Kidney tubule cell (primary cell): ENCODE measurements at places on chromosomes 16 and 17.

DNA sequence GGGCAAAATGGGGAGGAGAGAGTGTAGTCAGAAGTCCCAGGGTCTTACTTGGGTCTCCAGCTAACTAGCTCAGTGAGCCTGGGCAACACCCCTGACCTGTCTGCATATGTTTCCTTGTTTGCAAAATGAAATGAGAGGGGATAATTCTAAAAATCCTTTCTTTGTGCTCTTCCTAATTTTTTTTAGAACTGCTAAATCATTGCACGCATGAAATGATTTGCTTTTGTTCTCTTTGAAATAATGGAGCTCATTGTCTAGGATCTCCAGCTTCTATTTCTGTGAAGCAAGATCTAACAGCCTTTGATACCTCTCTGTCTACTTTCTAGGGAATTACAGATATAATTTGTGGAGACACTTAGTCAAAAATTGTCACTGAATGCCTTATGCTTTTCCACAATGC lies 181.3 kb downstream of the CDH13 start:
- no peak for DNase-seq

GRCh38 chr16:50457423-50457822 lies 88.6 kb upstream of the BRD7 start:
- no peak for DNase-seq

GRCh38 chr16:13038591-13038990 lies 137.2 kb downstream of the SHISA9 start:
- DNase-seq: peak; percentile 67

DNA sequence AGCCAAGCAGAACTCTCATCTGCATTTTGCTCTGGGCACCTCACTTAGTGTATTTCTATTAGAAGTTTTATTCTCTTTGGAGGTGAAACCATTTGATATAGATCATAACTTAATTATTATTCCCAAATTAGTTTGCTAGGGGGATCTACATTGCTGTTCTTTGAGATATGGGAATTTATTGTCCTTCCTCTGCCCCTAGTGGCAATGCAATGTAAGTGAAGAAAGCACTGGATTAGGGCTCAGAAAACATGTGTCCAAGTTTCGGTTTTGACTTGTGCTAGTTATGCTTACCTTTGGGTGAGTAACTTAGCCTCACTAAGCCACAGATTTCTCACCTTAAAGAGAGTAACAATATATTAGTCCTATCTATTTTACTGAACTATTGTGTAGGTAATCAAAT lies 2.9 kb downstream of the KRT39 start:
- peak; percentile 64 for DNase-seq

DNA sequence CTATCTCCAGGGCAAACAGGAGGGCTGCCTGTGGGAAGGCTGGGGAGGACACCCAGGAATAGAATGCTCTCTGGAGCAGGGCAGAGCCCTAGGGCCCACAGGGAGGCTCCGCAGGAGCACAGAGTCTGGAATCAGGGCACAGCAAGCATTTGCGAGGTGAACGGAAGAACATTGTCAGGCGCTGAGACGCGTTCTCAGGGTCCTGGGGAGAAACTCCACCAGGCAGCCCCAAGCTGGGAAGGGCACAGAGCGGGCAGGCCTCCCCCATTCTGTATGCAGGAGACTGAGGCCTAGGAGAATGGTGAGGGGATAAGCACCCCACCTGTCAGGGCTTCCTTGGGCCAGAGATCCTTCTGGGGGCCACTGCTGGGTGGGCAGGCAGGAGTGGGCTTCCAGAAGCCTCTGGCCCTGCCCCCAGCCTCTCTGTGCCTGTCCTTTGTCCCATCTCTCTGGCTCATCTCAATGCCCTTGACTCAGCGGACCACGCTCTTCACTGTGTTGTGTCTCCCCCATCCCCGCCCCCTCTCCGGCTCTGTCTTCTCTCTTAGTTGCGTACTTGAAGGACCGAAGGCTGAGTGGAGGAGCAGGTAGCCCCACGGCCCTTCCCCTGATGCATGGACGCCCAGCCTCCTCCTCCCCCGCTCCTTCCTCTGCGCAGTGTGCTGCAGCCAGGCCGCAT lies 5.1 kb upstream of the SETD6 start:
- DNase-seq: no peak

DNA sequence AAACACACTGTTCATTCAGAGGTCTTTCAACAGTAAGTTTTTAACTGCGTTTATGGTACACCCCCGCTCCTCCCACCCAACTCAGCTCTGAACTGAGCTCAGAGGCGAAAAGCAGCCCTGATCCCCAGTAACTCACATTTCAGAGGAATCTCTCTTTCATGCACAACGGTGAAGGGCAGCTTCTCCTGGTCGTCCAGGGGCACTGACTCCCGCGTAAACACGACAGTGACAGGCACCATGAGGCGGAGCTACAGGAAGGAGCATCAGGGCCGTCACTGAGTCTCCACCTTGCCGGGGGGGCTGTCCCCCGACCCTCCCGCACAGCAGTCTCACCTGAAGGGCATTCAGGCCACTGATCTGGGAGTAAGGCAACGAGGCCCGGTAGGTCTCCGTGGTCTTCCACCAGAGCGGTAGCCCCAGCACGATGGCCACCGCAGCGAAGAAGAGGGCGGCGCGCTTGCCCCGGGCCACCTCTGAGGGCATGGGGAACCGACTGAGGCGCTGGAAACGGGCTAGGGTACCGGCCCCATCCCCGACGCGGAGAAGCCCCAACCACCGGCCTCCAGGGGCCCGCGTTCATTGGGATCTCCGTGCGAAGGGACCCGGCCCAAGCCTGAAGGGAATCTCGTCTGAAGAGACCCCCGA lies 486 bp downstream of the PIGS start:
- DNase-seq: peak; percentile 46

GRCh38 chr16:12672986-12673385 lies 130.7 kb downstream of the CPPED1 start:
- DNase-seq: no peak

DNA sequence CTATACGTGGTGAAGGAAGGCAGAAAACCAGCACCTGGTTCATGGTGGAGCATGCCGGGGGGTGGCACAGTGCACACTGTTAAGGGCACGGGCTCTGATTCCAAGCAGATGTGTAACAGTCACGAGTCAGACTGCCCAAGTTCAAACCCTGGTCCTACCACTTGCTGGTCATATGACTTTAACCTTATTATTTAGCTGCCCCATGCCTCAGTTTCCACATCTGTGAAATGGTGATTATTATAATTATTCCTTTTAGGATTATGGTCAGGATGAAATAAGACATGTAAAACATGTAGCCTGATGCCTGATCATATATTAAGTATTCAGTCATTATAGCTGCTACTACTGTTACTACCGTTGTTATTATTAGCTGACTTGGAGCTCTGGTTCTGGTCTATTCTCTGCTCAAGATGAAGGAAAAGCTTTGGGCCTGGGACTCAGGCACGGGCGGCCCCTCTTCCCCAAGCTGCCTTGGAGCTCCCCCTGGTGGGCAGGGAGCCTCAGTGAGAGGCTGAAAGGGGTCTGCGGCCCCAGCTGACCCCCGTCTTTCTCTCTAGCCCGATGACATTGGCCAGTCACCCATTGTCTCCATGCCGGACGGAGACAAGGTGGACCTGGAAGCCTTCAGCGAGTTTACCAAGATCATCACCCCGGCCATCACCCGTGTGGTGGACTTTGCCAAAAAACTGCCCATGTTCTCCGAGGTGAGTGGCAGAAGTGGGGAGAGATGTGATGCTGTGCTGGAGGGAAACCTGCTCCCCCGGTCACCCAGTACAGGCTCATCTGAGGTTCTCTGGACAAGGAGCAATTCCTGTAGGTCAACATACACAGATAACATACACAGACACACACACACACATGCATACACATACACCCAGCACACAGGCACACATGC lies 14.0 kb downstream of the NR1D1 start:
- DNase-seq: peak; percentile 33

GRCh38 chr16:1707193-1707790 lies 1.3 kb downstream of the MAPK8IP3 start:
- DNase-seq: peak; percentile 30

- DNase-seq: peak; percentile 82
These were observed 46.6 kb upstream of the TANC2 start for GRCh38 chr17:62919388-62919787.

GRCh38 chr17:39705786-39706348 lies 6.0 kb downstream of the ERBB2 start:
- DNase-seq: peak; percentile 86

- DNase-seq: no peak
These were observed 539 bp upstream of the GABARAPL2 start for GRCh38 chr16:75565640-75566039.

DNA sequence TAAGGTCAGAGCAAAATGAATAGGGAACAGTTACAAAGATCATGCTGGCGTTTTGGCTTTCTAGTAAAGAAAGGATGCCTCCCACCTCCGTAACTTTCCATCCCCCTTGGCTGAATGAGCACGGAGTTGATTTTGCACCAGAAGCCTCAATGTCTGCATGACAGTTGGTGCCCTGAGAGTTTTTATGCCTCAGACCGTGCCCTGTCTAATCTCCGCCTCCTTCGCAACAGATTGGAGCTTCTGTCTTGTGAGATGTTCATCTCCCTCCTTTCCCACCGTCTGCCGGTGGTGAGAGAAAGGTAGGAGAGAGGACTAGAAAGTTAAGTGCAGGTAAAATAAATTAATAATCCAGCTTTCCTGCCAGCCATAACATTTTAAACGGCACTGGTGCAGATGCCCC lies 1.9 kb downstream of the HS3ST4 start:
- DNase-seq: no peak
